HTR-8/SVneo (cell line): ENCODE measurements at places on chromosomes 3 and 15.

GRCh38 chr15:71148048-71148447 lies 32.8 kb downstream of the THSD4 start:
- DNase-seq: no peak

DNA sequence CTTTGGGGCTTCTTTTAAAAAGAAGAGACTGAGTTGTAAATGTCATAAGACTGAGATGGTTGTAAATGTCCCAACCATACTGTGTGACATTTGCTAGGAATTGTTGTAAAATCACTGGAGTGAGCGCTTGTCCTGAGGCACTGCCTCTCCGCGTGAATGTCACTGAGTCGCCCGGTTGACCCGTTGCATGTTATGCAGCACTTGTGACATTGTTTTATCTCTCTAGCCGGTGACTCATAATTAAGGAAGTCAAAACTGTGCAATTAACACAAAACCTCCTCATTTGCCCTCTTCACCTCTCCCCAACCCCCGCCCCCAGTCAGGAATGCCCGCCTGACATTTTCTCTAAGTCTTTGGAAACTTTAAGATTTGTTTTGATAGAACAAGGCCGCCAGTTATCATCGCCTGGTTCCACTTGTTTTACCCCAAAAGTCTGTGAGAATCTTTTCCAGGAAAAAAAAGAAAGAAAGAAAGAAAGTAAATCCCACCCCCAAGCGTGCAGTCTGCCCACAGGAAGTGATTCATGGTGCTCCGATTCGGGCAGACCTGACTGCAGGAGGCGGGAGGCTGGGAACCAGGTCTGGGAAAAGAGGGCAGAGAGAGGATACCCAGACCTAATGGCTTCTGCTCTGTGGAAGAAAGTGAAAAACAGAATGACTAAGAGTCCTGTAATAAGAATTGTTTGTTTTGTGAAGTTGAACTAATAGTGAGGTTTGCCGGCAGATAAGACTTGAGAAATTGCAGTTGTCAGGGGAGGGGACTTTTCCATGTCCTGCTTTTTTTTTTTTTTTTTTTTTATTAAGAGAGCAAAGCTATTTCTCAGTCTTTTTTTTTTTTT lies 84.8 kb downstream of the SMAD3 start:
- DNase-seq: peak; percentile 90

- DNase-seq: no peak
These were observed 21.2 kb upstream of the MTMR14 start for GRCh38 chr3:9627901-9628633.

DNA sequence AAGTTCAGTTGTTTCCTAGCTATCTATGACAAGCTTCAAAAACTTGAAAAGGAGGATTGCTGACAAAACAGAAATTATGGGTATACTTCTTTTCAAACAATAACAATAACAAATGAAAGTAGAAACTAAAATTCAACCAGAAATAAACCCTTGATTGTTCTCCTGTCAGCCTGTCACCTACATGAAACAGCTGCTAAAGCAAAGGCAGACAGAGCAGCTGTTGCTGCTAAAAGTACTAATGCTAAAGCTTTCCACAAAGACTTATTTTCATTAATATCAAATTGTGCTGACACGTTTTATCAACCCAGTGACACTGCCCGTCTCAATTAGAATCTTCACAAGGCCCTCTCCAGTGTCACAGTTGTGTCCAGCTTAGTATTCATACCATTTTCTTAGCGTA lies 533.2 kb upstream of the GBE1 start:
- no peak for DNase-seq

DNA sequence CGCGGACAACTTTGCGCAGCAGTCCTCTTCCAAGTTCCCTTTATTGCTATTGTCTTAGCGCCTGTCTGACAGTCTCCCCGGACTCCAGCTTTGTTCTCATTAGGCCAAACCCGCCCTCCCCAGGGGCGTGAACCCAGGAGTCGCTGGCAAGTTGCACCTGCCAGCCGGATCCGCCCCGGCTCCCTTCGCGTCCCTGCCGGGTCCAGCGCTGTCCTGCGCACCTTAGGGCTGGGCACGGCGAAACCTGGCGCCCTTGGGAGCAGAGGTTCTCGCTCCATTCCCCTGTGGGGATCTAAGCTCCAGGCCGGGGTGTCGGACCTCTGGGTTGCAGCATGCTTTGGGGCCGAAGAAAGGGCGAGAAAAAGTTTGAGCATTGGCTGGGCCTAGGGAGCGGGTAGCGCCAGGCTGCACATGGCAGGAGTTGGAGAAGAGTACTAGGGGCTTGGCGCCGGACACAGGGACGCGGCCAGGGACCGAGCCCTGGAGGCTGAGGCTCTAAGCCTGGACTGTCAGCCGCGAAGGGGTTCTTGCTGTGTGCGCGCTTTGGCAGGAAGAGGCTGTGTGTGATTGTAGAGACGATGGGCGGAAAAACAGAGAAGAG lies 335.1 kb upstream of the THRB start:
- DNase-seq: no peak

GRCh38 chr15:83306561-83306960 lies 22.1 kb upstream of the BNC1 start:
- DNase-seq: no peak

- no peak for DNase-seq
These were observed 116.6 kb downstream of the TRIM42 start for GRCh38 chr3:140794507-140794906.

- no peak for DNase-seq
These were observed 69.0 kb downstream of the MGLL start for GRCh38 chr3:127753338-127753737.

DNA sequence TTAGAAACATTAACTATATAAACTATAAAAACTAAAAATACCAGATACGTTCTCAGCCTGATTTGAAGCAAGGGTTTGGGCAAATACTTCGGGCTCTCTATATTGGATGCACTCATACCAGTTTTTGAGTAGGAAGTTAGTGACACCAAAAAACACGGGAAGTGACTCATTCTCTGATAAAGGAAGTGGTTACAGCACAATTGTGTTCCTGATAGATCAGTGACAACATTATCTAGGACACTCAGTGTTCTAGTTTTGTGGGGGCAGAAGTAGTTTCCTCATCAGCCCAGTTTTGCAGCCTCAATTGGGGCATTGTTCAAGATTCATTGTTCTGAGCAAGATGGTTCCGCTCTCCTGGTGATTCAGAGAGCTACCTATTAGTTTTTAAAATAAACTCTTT lies 469.6 kb upstream of the DPPA4 start:
- peak; percentile 38 for DNase-seq
